ENCODE measurements at places on chromosomes 1 and 21. TPM values are rescaled to one million over a fixed set of nuclear protein-coding genes. Genes with fewer than 3 reads are reported as not detected.

DNA sequence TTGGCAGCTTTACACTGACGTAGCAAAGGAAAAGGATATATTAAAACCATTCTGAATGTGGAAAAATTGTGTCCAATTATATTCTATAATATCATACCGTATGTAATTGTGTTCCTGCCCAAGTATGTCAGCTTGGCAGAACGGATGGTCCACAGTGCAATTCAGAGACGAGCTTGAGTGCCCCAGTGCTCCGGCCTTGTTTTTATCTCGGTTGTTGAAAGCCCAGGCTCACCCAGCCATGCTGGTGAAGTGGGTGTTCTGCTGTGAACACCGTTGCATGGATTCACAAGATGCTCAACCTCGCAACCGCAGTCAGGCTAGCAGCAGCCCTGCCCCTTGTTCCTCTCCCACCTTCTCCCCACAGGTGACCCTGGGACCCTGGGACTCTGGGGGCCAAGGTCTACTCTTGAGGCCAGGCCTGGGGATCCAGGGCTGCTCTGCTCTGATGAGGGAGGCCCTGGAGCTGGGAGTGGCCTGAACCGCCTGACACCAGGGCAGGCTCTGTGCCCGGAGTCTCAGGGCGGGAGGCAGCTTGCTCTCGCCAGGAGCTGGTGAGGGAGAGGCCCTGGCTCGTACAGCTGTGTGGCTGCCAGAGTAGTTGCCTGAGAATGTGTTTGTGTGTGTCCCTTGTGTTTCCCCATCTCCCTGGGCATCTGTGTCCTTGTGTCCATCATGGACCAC, 11.2 kb downstream of the PTPRF start:
- DNase-seq, result peak; percentile 85

DNA sequence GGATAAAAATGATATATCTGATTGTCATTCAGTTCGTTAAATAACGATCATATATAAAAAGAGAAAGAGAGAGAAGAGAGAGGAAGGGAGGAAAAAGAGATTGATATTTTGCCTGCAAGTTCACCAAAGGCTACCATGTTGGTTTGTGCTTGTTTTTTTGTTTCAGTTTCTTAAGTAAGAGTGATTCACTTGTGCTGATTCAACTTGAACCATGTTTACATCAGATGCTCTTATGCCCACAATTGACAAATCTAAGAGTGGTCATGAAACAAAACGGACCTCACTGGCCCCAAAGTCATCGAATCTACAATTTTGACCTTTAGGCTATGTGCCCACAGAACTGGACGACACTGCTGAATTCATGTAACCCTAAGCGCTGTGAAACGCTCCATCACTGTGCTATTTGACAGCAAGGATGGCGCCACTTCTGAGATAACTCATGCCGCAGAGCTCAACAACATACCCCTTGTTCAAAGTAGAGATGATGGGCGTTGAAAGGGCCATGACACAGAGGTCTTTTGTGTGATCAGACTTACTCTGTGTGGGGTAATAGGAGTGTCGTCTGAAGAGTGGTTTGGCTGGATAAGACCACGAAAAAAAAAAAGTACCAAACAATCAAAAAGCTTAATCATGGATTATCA, 481.4 kb downstream of the SETD4 start:
- DNase-seq, result no peak

- no peak for DNase-seq
Observed at GRCh38 chr1:15352128-15352957, 57.3 kb upstream of the EFHD2 start.

LCE1B gene
- total RNA-seq, result not detected

GRCh38 chr1:43687301-43688108, 19.8 kb upstream of the ST3GAL3 start:
- DNase-seq, result no peak

- peak; percentile 82 for DNase-seq
Observed at GRCh38 chr1:185733818-185734735, at the start of gene HMCN1. HMCN1 (plus strand) TSS chr1:185734391; CDS start chr1:185734780, 389 bp downstream.

SLC9C2 gene
- not detected for total RNA-seq

GRCh38 chr1:191460234-191460633, 698.0 kb upstream of the RGS18 start:
- no peak for DNase-seq

GRCh38 chr1:203462878-203463277, 12.7 kb upstream of the PRELP start:
- peak; percentile 69 for DNase-seq

GRCh38 chr1:180542838-180543145, 16.0 kb upstream of the OVAAL start:
- no peak for DNase-seq

Measured in psoas muscle (tissue), 8 donors.